Activated CD4-positive, alpha-beta T cell treated with anti-CD3 and anti-CD28 coated beads, Interleukin-2, amount 50 U/mL, for 24 hours (primary cell): ENCODE measurements at places on chromosomes 5 and 9.

DNA sequence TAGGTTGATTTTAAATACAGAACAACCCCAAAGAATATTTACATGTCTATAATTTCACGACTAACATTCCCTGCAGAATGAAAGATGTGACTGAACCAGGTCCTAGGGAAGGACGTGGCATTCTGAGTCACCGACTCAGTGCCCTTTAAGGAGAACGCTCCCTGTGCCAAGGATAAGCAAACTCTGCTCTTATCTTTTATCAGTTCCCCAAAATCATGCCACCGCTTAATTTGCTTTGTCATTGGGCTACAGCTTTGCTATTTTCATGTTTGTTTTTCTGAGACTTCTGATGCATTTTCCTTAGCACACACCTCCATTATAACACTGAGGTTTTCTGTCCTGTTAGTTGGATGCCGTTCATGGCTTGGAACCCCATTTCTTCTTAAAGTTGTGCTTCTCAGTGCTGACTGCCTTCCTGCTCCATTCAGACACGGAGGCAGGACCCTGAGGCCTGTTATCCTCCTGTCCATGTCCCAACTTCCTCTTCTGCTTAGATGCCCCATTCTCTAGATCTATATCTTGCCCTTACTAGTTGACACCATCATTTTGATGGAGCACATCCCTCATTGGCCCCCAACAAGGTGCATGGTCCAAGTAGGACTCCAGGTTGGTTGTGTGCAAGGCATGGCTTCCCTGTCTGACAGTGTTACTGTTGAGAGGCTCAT, 11.2 kb upstream of the SEMA4D start:
- DNase-seq = no peak

DNA sequence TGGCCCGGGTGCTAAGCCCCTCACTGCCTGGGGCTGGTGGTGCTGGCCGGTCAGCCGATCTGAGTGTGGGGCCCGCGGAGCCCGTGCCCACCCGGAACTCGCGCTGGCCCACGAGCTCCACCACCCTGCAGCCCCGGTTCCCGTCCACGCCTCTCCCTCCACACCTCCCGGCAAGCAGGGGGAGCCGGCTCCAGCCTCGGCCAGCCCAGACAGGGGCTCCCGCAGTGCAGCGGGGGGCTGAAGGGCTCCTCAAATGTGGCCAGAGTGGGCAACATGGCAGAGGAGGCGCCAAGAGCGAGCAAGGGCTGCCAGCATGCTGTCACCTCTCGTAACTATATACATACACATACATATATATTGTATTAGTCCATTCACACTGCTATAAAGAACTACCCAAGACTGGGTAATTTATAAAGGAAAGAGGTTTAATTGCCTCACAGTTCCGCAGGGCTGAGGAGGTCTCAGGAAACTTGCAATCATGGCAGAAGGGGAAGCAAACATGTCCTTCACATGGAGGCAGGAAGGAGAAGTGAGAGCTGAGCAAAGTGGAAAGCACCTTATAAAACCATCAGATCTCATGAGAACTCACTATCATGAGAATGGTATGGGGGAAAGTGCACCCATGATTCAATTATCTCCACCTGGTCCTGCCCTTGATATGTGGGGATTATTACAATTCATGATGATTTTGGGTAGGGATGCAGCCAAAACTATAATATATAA, 56.8 kb downstream of the LIX1 start:
- no peak for DNase-seq

DNA sequence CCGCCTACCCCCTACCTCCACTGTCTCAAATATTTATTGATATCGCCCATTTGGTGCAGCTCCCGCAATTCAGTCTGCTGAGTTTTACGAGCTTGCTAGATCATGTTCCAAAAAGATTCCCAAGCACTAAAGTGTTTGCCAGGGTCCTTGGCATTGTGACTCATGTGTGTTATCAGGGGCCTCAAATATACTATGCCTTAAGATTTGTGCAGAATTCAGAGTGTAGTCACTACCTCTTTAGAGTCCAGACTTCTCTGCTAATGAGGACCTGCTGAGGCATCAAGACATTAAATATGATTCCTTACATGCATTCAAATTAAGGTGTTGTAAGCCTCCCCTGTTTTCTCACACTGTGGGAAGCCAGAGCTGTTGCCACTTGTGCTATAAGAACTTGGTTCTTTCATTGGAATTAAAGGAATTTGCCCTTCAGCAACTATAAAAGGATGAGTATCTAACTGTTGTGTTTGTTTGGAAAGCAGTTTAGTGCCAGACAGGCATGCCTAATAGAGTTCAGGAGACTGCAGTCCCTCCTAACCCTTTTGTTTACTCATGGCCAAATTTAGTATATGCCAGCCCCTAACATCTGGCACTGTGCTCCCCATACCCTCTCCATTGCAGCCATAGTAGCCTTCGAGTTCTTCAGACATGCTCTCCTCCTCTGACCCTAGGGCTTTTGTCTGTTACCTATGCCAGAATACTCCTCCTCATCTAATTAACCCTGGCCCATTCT, 316.4 kb downstream of the NR3C1 start:
- DNase-seq = no peak

- DNase-seq = no peak
Observed at GRCh38 chr9:93264338-93265125, 80.6 kb downstream of the WNK2 start.

- DNase-seq = no peak
Observed at GRCh38 chr5:15573590-15573989, 73.6 kb downstream of the FBXL7 start.

DNA sequence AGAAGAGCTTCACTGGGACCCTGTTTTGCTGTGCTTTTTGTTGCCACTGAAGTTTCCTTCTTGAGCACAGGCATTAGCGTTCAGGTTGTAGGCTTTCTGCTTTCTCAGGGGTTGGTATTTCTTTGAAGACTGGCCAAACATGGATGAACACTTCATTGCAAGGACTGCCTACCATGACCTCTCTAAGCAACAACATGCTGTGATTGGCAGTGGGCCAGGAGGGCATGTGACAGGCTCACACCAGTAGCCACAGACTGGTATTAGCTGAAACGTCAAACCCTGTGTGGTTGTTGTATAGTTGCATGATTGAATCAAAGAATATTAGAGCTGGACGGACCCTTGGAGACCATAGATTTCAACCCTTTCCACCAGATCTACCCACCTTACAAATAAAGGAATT, 20.0 kb upstream of the MLANA start:
- no peak for DNase-seq

GRCh38 chr5:148682058-148683026, 28.0 kb upstream of the HTR4 start:
- no peak for DNase-seq
